ENCODE measurements at places on chromosomes 2 and 18. TPM values are rescaled to one million over a fixed set of nuclear protein-coding genes. Genes with fewer than 3 reads are reported as not detected.
A peak's percentile ranks its signal among the peaks of the same experiment; 100 is the strongest.

Gene ACTG2
- not detected for total RNA-seq

Gene CXCR1
- total RNA-seq: not detected

Gene MGAT4A
- total RNA-seq: 5.6 TPM

Gene SGPP2
- not detected for total RNA-seq

Gene THSD7B
- total RNA-seq: 0.77 TPM

Gene HSPE1
- 324 TPM for total RNA-seq

GRCh38 chr2:240137596-240138253 is 1.6 kb upstream of the COPS9 start:
- DNase-seq: no peak

DNA sequence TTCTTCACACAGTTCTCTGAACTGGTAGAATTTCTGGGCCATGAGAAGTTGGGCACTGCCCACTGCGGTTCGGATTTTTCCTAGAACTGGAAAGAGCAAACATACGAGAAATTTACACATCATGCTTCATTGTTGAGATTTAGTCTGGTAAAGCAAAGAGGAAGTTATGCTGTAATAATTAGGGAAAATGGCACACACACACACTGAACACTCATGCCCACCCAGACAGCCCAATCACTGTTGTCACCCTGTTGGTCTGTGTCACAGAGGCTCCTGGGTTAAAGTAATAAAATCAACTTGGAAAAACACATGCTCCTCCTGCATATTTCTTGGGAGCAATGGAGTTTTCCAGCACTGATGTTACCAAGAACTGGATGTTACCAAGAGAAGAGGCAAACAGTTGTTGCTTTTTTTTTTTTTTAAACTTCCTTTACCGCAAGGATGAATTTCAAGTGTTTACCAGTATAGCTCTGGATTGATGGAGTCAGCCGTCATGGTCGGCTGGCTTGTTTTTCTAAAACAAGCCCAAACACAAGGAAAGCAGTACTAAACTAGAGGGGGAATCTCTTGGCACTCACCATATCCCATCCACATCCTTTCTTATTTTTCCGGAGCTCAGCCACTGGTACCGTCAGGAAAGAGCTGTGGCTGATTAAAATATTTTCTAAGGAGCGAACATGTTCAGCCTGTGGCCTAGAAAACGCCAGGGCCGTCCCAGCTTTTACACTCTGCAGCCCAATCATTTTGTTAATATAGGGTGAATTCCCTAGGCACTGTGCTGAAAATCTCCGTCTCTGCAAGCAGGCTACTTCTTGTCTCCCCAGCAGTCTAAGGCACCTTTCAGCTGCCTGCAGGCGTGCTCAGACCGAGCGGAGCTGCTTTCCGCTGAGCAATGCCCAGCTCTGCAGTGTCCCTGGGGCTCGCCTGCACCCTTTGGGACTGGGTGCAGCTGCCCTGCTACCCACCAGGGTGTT is 58.9 kb downstream of the TGIF1 start:
- DNase-seq: no peak

DNA sequence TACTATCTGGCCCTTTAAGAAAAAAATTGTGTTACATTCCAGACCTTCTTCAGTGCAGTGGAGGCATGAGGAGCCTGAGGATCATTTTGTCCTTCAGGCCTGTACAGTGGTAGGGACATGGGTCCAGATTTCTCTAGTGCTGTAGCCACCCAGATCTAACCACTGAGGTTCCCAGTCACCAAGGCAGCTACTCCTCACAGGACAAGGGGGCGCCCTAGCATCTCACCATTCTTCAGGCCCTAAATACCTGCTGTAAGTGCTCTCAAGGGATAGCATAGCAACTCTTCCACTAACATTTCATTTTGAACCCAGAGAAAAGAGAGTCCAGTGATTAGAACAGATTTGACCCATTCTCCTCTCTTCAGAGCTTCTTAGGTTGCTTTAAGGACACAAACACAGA is 1533.0 kb downstream of the LRP1B start:
- DNase-seq: no peak

- no peak for DNase-seq
Observed at GRCh38 chr2:196431957-196432356, 207.6 kb upstream of the CCDC150 start.

DNA sequence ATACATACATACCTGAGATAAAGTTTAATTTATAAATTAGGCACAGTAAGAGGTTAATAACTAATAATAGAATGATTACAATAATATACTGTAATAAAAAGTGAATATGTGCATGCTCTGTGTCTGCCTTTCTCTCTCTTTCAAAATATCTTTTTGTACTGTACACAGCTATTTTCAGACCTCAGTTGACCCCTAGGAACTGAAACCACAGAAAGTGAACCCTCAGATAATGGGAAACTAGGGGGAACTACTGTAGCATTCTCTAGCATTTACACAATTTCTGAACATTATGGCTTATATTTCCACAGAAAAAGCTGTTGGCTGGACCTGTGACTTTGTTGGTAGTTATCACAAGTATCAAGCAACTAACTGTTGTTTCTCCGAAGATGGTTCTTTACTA is 25.9 kb downstream of the WDR75 start:
- no peak for DNase-seq

DNA sequence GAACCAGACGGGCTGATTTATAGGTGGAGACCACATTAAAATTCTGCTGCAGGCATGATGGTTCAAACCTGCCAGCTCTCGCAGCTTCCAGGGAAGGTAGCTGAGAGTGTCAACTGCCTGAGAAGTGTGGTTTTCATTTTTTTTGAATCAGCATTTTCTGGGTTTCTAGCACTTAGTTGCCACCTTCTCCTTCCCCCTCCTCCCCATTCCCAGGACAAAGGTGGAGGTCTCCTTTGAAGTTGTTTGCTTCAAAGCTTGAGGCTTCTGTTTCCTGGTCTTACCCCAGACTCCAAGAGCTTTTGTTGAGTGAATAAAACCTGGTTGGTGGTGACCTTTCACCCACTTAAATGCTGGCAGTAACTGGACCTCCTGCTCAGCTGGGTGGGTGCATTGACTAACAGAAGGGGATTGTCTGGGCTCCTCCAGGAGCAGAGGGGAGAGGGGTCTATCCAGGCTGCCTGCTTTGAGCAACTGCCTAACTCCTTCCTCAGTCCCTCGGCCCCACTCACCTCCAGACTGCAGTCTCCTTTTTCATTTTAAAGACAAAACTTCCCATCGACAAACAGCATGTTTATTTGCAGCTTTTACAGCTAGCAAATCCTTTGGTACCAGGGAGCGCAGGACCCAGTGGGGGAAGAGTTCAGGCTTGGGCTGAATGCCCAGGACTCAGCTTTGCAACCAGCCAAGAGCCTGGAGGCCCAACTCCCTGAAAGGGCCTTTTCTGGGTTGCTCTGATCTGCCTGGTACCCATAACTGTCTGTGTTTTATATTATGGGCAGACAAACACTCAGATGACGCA is 3.5 kb downstream of the RHOB start:
- DNase-seq: peak; percentile 13

DNA sequence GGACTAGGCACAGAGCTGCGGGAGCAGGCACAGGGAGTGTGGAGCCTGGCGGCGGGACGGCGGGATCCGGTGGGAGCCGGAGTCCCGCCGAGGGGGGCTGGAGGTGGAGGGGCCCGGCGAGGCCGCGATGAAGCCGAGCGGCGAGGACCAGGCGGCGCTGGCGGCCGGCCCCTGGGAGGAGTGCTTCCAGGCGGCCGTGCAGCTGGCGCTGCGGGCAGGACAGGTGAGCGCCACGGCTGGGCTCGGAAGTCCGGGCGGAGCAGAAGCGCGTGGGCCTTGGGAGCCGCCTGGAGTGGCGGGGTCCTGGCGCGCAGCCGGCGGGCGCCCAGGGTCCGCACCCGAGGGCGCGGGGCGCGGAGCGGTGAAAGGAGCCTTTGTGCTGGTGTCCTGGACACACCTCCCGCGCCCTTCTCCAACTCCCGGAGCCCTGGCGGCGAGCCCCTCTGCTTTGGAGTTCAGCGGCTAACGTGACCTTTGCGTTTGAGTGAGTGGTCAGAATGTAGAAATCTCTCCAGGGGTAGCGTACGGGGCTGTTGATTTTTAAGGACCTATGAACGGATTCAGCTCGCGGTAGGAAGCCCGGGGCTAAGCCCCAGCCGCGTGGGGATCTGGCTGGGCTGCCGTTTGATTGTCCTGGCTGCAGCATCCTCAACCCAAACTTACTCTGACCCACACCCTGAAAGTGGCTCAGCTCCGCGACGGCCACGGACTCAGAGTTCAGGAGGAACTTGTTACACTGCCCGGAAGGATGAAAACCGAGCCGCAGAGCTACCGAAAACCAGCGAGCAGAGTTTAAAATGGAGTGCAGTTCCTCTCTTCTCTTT is 448 bp downstream of the IMPA2 start:
- no peak for DNase-seq

DNA sequence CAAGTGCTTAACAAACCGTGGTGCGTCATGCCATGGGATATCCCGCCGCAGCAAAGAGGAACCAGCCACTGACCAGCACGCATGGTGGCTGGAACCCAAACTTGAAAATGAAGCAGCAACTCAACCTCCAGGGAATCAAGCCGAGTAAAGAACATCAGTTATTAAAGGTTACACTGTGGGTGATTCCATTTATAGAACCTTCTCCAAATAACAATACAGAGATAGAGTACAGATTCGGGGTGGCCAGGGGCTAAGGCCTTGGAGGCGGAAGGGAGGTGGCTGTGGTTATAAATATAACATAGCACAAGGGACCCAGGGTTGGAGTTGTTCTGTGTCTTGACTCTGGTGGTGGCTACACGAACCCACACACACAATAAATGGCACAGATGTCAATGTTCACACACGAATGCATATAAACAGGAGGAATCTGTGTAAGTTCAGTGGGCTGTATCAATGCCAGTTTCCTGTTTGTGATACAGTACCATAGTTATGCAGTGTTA is 123.1 kb downstream of the EIPR1 start:
- no peak for DNase-seq

- no peak for DNase-seq
Observed at GRCh38 chr18:45653090-45653489, 37.8 kb downstream of the SLC14A2 start.

GRCh38 chr2:28697602-28698149 is 54.0 kb upstream of the PPP1CB start:
- no peak for DNase-seq

DNA sequence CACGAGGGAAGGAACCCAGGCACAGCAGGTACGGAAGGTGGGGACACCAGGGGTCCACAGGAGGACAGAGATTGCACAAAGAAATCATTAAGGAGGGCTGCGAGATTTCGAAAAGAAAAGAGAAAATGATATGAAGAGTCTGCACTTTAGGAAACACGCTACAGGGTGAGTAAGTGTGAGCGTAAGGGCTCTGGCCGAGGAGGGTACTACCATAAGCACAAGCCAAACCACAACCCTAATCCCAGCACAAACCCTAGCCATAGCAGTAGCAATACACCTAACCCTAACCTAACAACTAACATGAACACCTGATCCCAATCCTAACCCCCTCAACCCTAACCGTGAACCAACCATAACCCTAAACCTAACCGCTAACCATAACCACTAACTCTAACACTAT is 104.0 kb downstream of the ZNF516 start:
- no peak for DNase-seq

DNA sequence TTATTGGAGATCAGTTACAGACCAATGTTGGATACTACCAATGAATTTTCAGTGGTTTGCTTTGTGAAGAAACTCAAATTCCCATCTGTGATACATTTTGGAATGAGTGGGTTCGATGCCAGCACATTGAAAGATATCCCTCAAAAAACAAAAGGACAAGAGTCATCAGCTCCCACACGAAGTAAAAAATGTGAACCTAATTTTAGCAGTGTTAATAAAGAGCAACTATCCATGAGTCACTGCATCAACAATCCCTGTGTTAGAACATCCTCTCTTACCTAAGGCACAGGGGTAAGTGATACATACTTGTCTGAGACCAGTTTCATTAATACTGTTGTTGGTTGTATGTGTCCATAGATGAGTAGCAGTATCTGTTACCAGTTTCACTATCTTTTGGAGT is 551.8 kb upstream of the SOX11 start:
- peak; percentile 76 for DNase-seq

GRCh38 chr18:75341267-75341666 is 86.2 kb downstream of the SMIM21 start:
- no peak for DNase-seq

GRCh38 chr18:21489119-21489750 is 111.3 kb downstream of the ESCO1 start:
- DNase-seq: peak; percentile 43

DNA sequence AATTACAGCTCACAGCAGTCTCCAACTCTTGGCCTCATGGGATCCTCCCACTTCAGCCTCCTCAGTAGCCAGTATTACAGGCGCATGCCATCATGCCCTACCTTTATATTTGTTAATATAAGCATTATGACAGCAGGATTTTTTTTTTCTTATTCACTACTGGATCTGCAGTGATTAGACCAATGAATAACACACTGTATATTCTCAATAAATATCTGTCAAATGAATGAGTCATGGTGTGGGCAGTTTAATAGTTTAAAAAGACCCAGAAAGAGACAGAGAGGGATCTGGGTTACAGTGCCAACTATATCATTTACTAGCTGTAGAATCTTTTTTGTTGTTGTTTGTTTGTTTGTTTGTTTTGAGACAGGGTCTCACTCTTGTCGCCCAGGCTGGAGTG is 62.4 kb upstream of the LTBP1 start:
- DNase-seq: no peak

GRCh38 chr2:122366427-122366826 is 611.0 kb downstream of the TSN start:
- no peak for DNase-seq

- no peak for DNase-seq
Observed at GRCh38 chr18:76756531-76757253, 65.7 kb upstream of the ZNF236 start.

GRCh38 chr2:203070701-203071100 is 56.0 kb downstream of the NBEAL1 start:
- no peak for DNase-seq

DNA sequence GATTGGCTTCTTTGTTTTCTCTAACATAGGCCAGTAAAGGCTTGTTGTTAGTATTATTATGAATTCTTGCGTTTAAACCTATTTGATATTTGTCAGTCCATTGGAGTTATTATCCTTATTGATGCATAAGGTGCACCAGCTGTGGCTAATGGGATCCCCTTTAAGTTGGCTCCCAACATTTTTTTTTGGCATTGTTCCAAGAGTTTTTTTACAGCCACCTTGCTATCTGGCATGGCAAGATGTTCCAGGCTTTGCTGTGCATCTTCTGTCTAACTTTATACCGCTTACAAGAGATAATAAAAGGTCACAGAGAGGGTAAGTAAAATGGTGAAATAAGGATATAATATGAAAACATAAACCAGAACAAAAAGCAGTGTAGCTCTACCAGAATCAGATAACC is 157.5 kb upstream of the TACR1 start:
- no peak for DNase-seq

- DNase-seq: peak; percentile 97
Observed at GRCh38 chr2:200756618-200757321, 54.9 kb upstream of the BZW1 start.

GRCh38 chr2:65360441-65360840 is 72.0 kb downstream of the SPRED2 start:
- DNase-seq: no peak

GRCh38 chr18:62729487-62730386 is 14.4 kb downstream of the PHLPP1 start:
- no peak for DNase-seq

DNA sequence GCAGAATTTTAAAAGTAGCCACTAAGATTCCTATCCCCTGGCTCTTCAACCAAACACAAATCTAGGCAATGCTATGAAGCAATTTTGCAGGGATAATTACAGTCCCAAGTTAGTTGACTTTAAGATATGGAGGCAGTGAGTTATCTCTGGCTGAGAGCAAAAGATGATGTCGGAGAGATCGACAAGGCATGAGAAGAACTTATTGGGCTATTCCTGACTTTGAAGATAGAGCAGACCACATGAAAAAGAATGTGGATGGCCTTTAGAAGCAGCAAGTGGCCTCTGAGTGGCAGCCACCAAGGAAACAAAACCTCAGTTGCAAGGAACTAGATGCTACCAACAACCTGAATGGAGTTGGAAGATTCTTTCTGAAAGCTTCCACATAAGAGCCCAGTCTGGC is 58.2 kb upstream of the PPM1B start:
- no peak for DNase-seq
